IMR-90 (cell line): ENCODE measurements at places on chromosomes 3 and 15.

DNA sequence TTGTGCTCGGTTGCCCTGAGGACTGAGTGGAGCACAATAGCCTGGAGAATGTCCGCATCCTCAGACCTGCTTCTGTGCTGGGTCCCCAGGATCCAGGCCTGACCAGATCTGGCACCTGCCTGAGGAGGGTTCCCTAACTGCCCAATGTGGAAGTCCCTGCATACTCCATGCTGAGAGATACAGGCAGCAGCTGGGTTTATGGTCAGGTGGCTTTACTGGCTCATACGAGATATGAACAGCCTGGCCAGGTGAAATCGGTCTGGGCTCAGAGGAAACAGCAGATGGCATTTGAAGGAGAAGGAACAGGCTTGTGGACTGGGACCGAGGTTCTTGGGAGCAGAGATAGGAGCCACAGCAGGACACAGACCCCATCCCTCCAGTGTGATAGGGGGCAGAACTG is 18.2 kb upstream of the KIF23 start:
- no peak for DNase-seq

- no peak for DNase-seq
Measured at GRCh38 chr15:72169236-72169920, 28.2 kb downstream of the GRAMD2A start.

DNA sequence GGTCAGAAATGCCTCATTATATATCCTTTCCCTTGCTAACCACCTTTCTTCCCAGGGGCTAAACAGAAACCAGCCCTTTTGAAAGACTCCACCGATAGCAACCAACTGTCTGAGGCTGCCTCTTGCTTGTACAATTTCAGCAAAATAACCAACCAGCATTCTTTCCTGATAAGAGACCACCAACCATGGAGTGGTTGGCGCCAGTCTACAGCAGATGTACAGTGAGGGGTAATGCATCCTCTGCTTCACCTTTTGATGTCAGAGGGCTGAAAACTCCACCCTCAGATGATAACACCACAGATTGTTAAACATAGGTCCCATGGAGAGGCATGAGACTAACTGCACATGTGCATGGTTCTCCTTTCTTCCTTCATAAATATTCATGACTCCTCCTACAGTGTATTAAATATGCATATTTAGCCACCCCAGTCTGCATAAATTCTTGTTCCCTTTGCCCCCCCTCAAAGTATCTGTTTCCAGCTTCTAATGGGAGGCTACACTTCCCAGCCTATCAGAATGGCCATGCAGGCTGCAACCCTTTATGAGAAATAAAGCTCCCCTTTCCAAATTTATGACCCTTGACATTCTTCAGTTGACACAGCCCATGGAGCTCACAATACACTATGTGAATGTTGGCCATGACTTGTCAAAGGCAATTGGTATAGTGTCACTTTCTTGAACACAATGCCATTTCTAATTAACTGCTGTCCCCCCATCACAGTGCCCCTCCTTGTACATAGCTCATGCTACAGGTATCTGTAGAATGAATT is 48.3 kb downstream of the GABRB3 start:
- no peak for DNase-seq

GRCh38 chr3:147407498-147408187 is 1.3 kb upstream of the ZIC4 start:
- DNase-seq: no peak

DNA sequence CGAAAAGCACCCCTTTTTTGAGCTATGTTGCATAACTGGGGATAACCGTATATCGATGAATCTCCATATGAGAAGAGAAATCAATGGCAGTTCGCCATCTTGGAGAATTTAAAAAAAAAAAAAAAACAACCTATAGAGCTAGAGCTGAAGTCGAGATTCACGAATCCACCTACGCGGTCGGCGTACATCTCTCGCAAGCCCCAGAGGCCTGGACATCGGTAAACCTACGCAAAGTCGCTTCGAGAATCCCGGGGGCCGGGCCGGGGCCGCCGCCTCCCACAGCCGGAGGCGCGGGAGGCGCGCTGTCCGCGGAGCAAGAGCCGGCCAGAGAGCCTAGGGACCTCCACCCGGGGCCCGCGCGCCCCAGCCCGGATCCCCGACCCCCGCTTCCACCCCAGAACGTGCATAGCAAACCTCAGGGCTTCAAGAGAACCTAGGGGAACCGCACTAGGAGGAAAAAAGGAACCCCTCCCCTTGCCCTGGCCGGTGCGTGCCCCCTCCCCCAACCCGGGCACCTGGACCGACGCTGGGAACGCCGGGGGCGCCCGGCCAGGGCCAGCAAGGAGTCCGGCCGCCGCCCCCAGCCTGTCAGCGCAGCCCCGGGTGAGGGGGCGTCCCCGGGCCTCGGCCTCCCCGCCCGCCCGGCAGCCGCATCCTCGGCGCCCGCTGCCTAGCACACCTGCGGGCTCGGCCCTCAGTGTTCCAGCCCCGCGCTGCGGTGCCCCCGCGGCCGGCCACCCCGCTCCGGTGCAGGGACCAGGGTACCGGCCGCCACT is 567 bp downstream of the PFN2 start:
- DNase-seq: peak; percentile 90

GRCh38 chr3:127851899-127852298 is 29.6 kb upstream of the MGLL start:
- DNase-seq: no peak

DNA sequence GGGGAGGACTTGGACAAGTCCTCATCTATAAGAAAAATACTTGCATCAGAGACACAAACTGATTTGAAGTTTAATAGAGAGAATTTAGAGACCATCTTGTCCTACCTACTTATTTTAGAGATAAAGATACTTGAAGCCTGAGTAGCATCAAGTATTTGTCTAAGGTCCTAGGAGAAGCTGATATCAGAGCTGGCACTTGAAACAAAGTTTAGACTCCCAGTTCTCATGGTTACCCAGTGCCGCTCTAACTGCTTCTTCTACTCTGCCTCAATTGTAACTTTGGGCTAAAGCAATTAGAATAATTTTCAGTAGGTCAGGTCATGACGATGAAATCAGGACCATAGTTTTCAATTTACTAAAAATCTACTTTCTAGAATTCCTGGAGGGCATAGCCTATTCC is 123.9 kb upstream of the CADPS start:
- DNase-seq: no peak

- no peak for DNase-seq
Measured at GRCh38 chr3:54983266-54984099, 55.6 kb upstream of the LRTM1 start.

DNA sequence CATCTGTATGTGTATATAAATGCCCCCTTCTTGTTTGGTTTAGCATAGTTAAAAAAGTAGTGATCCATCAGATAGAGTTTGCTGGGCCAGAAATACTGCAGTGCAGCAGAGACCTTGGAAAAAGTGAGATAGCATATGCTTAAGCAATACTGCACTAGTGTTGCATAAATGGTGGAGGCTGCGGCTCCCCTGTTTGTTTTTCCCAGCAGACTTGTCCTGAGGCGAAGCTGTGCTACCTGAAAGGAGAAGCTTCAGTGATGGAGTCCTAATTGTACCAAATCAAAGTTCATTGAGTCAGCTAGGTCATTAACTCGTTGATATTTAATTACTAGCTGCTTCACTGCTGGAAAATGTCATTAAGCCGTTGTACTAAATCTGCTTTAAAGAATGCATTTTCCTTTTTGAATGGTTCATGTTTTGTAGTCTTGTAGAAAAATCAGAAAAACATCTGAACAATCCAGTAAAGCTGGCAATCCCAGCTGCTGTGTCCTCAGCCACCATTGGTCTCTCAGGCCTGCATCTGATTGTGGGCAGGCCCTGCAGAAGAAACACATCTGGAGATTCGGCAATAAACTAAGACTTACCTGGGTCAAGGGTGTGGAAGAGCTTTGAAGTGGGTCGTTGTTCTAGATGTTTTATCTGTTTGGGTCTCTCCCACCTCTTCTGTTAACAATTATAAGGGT is 169.6 kb downstream of the B3GALNT1 start:
- no peak for DNase-seq

- no peak for DNase-seq
Measured at GRCh38 chr3:171401432-171401831, 58.8 kb downstream of the TNIK start.

- no peak for DNase-seq
Measured at GRCh38 chr3:138366006-138366759, 17.8 kb downstream of the MRAS start.

DNA sequence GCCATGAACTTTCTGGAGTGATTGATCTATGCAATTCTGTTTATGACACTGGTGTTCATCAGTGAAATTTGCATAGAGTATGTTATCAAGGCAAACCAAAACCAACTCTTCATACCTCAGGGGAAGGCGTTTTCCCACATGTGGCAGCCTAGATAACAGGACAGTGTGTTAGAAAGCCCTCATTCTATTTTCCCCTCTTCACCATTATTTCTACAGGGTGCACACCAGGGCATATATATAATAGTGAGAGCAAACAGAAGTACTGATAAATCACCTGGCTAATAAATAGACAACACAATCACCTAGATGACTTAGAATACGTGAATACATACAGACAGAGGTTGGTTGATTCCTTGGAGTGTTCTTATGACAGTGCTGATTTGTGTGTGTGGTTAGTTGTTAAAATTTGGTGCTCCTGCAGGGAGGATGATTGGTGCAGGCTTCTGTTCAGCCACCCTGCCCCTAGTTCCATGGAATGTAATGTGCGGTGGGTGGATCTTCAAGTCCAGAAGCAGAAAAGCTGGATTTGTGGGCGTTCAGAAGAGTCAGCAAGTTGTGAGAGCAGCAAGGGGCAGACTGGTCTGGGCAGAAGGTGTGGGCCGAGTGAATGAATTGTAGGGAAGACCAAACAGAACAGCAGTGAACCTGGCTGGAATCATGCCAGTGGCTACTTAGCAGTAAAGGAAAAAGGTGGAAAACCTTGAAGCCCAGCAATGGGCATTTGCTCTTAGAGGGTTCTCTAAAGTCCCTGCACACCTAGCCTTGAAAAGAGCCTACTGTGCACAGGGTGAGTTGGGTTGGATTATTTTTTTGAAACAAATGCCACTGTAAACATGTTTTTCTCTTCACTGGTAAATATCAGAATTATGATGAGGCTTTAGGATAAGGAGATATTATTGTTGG is 11.7 kb upstream of the RARRES1 start:
- DNase-seq: no peak

DNA sequence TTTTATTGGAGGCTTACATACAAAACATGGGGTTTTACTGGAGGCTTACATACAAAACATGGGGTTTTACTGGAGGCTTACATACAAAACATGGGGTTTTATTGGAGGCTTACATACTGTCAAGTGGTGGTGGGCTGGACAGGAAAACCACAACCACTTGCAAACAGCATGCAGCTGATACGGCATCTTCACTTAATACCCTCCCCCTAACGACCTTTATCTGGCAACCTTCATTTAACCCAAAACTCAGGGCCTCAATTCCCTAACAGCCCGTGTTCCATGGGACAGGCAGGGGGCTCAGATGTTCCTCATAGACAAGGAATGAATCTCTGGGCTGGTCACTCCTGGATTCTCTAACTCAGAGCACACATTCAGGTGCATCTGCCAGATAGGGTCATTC is 137.1 kb downstream of the CD47 start:
- DNase-seq: no peak

DNA sequence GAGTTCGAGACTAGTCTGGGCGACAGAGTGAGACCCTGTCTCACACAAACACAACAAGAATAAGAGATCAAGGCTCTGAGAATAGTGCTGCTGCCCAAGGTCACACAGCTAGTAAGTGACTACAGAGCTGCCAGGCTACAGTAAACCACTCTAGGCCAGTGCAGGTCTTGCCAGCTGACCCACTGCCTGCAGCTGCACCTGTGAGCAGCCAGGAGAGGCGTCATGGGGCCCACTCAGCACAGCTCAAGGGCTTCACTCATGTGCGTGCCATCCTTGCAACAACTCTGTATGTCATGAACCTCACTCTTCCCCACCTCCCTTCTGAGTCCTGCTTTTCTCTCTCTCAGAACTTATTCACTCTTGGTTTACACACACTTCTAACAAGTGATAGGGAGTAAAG is 176.7 kb downstream of the SMAD6 start:
- DNase-seq: no peak

DNA sequence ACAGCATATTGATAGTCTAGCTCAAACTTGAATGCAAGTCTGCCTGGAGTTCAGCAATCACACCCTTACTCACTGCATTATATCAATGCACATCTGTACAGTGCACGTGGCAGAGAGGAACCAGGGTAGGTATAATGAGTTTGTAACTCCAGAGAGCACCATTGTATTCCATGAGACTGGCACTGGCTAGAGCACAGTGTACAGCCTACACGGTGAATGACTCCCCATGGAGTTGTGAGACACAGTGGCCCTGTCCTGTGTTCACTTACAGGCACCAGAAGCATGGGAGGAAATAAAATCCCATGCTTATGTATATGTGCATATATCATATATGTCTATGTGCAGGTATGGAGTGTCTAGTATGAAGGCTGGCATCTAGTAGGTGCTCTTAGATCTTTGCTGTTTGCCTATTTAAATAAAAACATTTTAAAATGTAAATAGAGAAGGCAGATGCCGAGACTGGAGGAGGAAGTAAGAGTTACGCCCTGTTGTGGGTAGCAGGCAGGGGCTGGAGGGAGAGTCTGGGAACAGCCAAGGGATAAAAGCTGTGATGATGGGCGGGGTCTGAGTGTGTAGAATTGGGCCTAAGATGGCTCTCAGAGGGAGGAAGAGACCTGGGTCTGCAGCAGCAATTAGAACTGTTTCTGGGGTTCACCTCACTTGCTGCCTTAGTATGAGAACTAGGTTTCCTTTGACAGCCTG is 360.7 kb upstream of the ICE2 start:
- no peak for DNase-seq

DNA sequence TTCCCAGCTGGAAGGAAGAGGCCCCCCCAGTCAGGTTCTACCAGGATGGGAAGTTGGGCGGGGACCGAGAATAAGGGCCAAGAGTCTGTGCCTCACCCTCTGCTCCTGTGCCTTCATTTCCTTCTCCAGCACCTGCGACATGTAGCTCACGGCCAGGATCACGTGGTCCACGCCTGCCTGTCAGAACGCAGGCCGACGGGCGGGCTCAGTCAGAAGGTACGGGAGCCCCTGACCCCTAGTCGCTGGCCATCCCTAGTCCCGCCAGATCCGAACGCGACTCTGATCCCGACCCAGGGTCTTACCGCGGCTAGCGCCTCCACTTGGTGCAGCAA is 489 bp downstream of the GMPPB start:
- peak; percentile 37 for DNase-seq

GRCh38 chr3:102802819-102803420 is 368.1 kb downstream of the ZPLD1 start:
- DNase-seq: no peak

DNA sequence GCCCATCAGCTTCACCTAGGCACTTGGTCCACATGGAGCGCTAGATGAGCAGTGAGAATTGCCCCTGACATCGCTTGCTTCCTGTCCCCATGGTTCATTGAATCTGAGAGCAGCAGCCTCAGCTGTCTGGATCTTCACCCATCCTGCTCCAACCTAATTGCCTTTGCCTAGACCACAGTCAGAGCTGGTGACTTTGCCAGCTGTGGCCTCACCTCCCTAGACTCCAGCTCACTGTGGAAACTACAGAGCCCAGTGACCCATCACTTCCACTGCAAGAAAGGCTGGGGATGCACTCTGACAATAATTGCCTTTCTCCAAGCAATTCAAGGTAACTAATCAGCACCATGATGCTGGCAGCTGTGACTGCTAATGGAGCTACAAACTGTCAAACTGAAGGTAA is 30.6 kb upstream of the SLC6A1 start:
- no peak for DNase-seq
